ENCODE measurements at places on chromosomes 6 and 20. TPM values are rescaled to one million over a fixed set of nuclear protein-coding genes. Genes with fewer than 3 reads are reported as not detected.

GJA1 gene
- 131 TPM for polyA plus RNA-seq

TAB2 gene
- polyA plus RNA-seq, result 23.9 TPM

LIME1 gene
- polyA plus RNA-seq, result 7.8 TPM

LINC00237 gene
- not detected for polyA plus RNA-seq

CLVS2 gene
- polyA plus RNA-seq, result 0.02 TPM

TCF15 gene
- not detected for polyA plus RNA-seq

C6orf58 gene
- not detected for polyA plus RNA-seq

TTK gene
- 7.5 TPM for polyA plus RNA-seq

MICA gene
- 67.7 TPM for polyA plus RNA-seq

Data from IMR-90 (cell line).